Activated CD4-positive, alpha-beta T cell treated with anti-CD3 and anti-CD28 coated beads for 48 hours (primary cell): ENCODE measurements at places on chromosomes 6 and 20.

DNA sequence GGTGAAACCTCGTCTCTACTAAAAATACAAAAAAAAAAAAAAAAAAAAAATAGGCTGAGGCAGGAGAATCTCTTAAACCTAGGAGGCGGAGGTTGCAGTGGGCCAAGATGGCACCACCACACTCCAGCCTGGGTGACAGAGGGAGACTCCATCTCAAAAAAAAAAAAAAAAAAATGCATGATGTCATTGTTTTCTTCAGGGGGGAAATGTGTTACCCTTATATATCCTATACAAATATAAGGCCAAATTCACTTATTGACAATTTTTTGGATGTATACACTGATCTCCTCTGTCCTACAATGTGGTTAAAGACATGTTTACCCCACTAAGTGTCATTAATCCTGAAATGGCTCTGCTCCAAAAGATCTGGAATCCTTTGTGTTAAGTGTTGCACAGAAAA lies 73.1 kb downstream of the TPBG start:
- no peak for DNase-seq

DNA sequence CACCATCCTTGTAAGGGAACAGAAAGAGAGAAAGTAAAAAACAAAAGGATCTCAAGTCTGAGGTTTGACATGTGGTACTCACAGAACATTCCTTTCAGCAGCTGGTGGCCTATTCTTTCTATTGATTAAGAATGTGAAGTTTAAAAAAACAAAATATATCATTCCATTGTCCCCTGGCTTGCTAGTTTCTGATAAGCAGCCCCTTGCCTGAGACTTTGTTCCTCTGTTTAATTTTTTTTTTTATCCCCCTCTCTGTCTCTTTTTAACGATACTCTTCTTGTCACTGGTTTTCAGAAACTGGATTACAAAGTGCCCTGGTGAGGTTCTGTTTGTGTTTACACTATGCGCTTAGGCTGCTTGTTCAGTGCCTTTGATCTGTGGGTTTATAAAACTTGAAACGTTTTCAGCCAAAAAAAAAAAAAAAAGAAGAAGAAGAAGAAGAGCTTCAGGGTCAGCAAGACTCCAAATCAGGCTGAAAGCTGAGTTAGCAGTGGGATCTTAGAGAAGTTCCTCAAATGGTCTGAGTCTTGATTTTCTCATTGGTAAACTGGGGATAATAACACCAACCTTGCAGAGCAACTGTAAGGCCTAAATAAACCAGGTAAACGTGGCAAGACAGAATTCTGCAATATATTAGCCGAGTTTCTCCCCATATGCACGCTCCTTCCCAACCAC lies 45.1 kb upstream of the SLC22A23 start:
- no peak for DNase-seq

DNA sequence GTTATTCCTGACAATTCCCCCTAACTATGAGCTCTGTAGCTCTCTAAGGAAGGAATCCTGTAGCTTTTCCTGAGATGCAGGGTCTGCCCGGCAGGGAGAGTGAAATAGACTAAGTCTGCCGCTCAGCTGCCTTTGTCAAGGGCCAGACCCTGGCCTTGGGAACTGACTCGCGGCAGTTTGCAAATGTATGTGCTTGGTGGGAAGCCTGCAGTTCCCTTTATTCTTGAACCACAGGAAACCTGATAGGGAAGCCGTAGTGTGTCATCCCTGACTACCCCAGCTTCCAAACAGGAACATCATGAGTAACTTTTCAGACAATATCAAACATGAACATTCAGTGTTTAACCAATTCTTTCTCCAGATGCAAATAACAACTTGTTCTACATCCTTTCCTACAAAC lies 78.7 kb upstream of the IFNGR1 start:
- no peak for DNase-seq

GRCh38 chr6:47485083-47485482 lies 7.5 kb downstream of the CD2AP start:
- no peak for DNase-seq

DNA sequence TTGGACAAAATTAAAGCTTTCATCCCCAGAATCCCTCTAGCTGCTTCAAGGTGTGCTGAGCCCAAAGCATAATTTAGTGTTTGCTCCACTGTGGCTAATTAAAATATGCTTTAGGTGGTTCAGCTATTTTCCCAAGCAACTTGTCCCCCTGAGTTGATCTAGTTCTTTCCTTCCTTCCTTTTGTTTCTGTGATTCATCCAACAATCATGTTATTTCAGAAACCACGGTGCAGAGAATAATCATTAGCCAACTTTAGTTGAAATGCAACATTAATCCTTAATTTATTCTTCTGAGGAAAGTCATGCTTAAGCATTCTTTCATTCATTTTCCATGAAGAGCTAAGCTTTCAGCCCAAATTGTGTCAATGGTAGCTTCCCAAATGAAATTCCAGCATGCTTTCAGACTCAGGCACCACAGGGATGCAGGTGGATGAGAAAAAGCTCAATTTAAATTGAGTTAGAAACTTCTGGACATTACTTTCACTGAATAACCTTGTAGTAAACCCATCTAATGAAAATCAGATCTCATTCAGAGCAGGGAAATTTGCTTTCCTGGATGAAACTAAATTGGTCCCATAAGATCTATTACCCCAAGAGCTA lies 209.0 kb upstream of the NT5E start:
- no peak for DNase-seq
